Hippocampal formation (tissue), 2 donors: ENCODE measurements at places on chromosomes 12 and 14.

DNA sequence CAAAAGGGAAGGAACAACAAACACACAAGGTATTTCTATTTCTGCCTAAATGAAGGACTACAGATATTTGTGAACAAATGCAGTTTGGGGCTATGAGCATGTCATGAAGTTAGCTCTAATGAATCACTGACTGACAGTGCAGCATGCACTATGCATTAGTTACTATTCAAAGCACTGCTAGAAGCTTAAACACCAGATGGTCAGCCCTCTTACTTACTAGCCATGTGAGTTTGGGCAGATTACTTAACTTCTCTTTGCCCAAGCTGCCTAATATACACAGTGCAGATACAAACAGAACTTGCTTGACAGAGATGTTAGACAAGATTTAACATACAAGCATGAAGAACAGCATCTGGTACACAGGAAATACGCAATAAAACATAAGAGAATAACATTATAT lies 96.0 kb downstream of the ATXN2 start:
- no peak for DNase-seq

- no peak for DNase-seq
Observed at GRCh38 chr12:94445662-94446061, 14.0 kb downstream of the CEP83 start.

GRCh38 chr12:29103539-29103974 lies 45.5 kb upstream of the FAR2 start:
- no peak for DNase-seq

DNA sequence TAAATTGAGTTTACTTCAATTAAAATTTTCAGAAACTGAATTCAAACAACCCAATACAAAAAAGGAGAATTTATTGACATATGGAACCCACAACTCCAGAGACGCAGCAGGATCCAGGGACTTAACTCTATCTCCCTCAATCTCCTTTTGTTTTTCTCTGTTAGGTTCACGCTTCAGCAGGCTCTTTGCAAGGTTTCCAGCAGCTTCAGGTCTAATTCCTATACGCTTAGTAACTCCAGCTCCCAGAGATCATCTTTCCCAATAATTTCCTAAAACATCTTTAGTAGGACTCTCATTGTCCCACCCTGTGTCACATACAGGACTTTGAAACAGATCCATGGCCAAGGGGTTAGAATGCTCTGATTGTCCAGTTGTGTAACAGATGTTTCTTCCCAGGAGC lies 175.2 kb downstream of the RMST start:
- DNase-seq = no peak

- DNase-seq = no peak
Observed at GRCh38 chr14:96817750-96818666, 20.8 kb downstream of the VRK1 start.

DNA sequence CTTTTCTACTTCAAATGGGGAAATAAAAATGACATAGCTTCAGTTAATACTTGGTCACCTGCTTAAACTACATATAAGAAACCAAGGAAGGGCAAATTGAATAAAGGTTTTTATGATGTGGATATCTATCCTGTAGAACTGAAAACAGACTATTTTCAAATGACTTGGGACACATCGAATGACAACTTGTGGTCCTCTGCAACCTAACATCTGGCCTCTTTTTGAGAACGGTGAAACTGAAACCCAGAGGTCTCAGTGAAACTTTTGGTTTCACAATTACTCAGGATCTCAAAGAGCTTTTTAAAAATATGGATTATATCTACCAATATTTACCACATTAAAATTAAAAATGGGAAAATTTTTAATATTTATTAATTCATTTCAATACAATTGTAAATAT lies 65.2 kb downstream of the PPP2R5E start:
- DNase-seq = no peak

GRCh38 chr14:100302616-100303015 lies 3.6 kb downstream of the SLC25A29 start:
- DNase-seq = no peak

DNA sequence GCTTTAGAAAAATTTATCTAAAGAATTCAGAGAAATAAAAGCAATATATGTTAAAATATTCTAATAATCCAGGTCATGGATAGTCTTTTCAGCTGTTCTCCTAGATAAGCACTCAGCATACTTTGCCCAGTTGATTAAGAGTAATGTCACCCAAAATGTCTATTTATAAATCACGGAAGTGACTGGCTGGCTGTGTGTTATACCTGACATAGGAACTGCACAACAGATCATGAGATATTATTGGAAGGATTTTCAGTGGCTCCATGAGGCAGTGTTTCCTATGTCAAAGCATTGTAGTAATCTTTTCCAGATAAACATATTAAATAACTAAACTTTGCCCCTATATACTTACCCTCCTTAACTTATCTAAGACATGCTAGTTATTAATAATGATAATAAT lies 128.8 kb downstream of the ITPR2 start:
- no peak for DNase-seq

GRCh38 chr14:103594265-103594664 lies 31.5 kb downstream of the COA8 start:
- peak; percentile 80 for DNase-seq

- no peak for DNase-seq
Observed at GRCh38 chr12:21334771-21335325, at the start of gene SLCO1A2. Gene SLCO1A2, minus strand, starts transcription at chr12:21334917. Its CDS starts 270 bp downstream, at chr12:21334647.

DNA sequence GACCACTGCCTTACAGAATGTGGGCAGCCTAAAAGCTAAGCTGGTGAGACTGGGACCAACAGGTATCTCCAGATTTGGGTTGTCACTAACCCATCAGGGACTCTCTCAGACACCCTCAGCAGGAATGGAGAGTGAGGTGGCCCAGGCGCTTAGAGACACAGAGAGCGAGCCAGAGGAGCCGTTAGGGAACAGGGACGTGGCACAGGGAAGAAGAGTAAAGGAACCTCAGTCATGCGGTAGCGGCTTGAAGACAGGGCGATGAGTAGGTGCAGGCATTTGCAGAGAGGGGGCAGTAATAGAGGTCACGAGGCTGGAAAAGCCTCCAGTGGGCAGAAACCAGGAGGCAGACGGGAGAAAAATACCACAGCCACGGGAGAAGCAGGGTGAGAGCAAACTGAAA lies 158.0 kb upstream of the CCND2 start:
- DNase-seq = no peak

DNA sequence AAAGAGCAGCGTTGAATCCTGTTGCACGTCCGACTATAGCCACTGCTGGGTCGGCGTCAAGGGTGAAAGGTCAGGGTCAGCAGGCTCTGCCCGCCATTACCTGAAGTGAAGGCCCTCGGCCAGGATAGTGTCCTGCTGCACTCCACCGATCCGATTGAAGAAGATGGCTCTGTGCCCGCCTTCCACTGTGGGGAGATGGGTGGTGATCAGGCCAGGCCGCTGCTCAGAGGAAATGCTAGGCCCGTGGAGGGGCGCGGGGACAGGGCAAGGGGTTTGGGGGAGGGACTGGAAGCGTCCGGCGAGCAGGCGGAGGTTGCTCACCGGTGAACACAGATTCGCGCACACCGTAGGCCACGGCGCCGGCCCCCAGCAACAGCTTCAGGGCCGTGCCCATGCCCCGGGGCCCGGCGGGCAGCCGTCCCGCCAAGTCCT lies 352 bp downstream of the PHB2 start:
- no peak for DNase-seq

GRCh38 chr12:48388460-48388859 lies 37.7 kb upstream of the ZNF641 start:
- DNase-seq = no peak

- DNase-seq = no peak
Observed at GRCh38 chr14:26663506-26663905, 65.7 kb upstream of the NOVA1 start.

GRCh38 chr14:36666416-36667206 lies 5.0 kb downstream of the PAX9 start:
- no peak for DNase-seq

- no peak for DNase-seq
Observed at GRCh38 chr12:117761528-117762100, 207.2 kb downstream of the KSR2 start.

GRCh38 chr14:30849983-30850382 lies 24.4 kb upstream of the COCH start:
- DNase-seq = no peak

DNA sequence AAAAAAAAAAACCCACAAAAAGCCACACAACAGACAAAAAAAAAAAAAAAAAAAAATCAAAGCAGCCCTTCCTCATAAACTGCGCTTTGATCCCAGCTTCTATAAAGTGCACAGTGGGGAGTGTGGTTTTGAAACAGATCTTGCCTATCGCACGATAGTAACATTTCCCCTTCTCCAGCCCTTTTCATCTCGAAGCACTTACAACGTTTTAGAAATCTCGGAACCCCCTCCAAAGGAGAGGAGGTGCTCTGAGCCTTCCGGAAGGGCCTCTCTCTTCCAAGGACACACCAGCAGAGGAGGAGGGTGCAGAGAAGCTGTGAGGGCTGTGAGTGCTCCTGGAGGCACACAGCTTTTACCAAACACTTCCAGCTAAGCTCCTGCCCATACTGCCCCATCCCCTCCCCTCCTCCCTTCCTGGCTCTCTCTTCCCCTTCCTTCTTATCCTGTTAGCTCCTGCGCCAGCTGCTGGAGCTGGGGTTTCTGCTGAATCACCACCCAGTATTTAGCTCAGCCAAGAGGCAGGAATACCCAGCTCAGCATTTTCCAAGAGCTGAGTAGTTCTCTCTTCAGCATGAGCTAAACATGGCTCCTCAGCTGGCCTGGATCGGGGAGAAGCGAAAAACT lies 28.4 kb downstream of the SLC7A8 start:
- peak; percentile 17 for DNase-seq

GRCh38 chr12:93109551-93110203 lies 180.6 kb upstream of the EEA1 start:
- DNase-seq = no peak

GRCh38 chr14:78028471-78028870 lies 141.7 kb upstream of the NRXN3 start:
- no peak for DNase-seq

- DNase-seq = no peak
Observed at GRCh38 chr12:88092771-88093170, 49.1 kb downstream of the CEP290 start.

GRCh38 chr14:85024931-85025330 lies 505.0 kb upstream of the FLRT2 start:
- DNase-seq = no peak

DNA sequence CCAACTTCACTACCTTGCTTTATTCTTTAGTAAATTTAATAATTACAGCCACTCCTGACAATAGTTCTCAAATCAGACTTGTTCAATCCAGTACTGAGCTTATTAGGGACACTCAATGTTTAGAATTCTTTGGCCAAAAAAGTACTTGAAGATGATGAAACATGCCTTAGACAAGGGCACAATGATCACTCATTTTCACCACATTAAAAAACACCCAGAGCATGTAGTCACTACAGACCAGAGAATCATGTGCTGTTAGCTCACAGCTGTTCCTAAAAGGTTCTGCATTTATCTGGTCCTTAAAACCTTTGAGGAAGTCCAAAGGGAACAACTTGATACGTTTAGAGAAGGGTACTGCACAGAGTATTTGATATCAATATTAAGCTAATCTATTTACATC lies 98.7 kb downstream of the INSM2 start:
- no peak for DNase-seq

- no peak for DNase-seq
Observed at GRCh38 chr14:52397844-52398243, 83.7 kb downstream of the PTGER2 start.

DNA sequence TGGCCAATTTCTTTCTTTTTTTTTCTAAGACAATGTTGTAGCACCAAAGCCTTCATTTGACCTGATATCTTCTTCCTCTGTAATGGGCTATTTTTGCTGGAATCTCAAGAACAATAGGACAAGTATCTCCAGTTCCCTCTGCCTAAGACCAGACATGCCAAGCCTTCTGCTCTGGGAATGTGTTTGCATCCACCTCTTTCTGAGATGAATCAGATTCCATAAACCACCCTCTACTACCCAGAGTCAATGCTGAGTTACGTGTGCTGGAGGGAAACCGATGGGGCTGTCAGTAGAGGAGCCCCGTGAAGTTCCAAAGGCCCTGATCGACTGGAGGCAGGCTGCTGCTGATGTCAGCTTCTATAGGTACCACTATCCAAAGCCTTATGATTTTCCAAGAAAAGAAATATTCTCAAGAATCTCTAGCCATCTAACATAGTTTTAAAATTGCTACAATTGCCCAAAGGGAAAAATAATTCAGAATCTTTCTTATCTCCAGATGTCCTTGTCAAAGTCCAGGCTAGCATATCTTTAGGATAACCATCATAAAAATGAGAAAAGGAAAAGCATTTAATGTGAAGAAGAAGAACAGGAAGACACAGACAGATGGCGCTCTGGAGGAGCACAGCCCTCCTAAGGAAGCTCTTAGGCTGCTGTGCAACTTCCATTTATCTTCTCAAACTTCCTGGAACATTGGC lies 101.9 kb downstream of the SLC8A3 start:
- no peak for DNase-seq

GRCh38 chr14:100526632-100527031 lies 60.6 kb downstream of the BEGAIN start:
- DNase-seq = no peak

DNA sequence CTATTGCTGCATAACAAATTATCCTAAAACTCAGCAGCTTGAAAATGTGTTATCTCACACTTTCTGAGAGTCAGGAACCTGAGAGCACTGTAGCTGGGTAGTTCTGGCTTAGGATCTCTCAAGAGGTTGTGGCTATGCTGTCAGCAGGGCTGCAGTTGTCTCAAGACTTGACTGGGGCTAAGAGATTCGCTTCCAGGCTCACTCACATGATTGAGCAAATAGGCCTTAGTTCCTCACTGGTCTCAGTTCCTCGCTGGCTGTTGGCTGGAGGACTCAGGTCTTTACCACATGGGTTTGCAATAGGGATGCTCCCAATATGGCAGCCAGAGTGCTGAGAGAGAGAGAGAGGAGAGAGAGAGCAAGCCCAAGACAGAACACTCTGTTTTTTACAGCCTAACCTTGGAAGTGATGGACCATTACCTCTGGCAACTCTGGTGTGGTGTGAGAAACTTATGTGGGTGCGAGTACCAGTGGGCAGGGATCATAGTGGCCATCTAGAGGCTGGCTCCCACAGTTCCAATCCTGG lies 15.9 kb upstream of the DHRS2 start:
- no peak for DNase-seq

DNA sequence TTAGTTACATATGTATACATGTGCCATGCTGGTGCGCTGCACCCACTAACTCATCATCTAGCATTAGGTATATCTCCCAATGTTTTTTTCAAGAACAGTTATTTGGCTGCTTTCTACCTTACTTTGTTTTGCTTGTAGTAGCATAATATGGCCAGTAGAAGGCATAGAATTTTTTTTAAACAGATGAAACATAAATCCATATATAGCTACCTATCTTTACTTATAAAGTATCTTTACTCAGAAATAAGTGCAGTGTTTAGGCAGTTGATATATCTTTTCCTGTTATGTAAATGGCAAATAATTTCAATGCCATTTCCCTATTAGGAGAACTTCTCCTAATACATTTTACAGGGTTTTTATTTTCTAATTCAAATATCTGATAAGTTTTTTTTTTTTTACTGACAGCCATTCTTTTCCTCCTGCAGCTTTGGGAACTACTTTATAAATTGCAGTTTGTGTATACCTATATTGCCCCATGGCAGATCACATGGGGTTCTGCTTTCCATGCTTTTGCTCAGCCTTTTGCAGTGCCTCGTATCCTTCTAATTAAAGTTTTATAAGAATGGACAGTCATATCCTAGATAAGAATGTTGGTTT lies 143.1 kb downstream of the PCNX1 start:
- DNase-seq = no peak
